ENCODE measurements at places on chromosomes 3 and 15.

DNA sequence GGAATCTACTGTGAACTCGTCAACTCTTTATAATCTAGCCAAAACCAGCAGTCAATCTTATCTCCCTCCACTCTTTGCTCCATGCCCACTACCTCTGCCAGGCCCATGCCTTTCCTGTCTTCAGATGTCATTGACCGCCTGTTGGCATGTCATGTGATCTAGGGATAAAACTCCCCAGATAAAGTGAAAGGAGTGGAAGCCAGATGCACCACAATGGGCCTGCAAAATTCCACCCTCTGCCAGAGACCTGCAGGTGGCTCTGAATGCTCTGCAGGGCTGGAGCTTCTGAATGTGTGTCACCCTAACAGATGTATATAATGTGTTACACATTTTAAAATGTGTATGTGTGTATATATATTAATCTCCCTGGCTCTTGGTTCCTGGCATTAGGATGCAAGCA lies 2.3 kb upstream of the CCR3 start:
- peak; percentile 45 for DNase-seq

GRCh38 chr3:170226426-170226960 lies 4.3 kb downstream of the PRKCI start:
- no peak for DNase-seq

DNA sequence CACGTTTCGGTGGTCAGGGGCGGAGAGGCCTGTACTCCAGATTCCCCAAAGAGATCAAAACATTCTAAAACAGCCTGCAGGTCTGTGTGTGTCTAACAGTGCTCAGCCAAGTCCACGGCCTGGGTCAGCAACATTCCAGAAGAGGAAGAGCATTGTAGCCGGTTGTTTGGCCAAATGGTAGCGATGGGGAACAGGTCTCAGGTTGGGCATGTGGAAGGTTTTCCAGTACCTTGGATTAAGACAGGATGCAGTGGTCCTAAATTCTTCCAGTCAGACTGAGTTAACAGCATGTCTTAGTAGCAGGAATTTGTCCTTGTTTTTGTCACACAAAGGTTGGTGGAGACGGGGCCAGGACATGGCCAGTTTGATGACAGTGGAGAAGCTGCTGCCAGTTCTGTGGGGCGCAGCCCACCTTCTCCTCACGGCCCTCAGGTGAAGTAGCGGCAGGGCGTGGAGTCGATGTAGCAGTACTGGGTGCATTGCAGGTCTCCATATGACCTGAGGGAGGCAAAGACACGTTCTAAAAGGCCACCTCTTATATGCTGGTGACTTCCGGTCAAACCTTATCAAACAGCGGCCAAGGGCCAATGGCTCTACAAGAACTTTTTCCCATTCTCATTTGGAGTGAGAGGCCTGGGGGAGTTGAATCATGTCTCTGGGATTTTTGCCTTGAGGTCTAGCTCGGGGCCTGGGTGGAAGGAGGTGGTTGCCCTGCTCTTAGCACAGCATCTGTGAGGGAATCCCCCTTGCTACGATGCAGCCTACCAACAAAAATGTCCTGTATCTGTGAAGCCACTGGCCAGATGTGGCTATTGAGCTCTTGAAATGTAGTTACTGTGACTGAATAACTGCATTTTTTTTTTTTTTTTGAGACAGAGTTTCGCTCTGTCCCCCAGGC lies 24.1 kb downstream of the EAF1 start:
- no peak for DNase-seq

DNA sequence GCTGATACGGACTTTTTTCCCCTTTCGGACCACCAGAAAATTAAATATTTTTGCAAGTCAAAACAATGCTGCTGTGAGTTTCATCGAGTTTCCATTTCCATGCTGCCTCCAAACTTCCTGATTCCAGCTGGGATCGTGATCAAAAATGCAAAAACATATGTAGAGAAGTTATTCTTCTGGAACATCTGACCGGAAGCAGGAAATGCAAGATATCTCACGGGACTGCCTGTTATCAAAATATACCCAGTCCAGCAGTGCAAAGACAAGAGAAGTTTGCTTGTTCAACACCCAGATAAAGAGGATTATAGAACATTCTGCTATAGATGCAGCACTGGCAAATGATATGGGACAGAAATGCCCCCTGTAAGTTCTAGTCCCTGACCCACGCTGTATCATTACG lies 726.7 kb upstream of the NR2F2 start:
- DNase-seq, result no peak

DNA sequence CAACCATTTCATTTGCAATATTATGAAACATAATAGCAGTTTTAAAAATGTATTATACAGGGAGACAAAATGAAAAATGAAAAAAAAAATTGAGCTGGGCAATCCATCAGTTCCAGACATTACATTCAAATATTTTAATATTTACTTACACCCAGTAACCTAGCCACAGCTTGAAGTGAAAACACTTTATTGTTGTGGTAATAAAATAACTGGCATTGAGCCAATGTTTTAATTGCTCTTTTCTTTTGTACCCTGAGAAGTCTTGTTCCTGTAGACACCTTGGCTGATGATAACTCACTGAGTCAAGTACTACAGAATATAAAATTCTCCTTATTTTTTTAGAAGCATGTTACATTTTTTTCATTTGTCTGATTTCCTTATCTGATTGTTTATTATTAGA lies 180.6 kb downstream of the ROBO1 start:
- DNase-seq, result no peak

GRCh38 chr3:190542846-190543245 lies 29.0 kb downstream of the IL1RAP start:
- no peak for DNase-seq

DNA sequence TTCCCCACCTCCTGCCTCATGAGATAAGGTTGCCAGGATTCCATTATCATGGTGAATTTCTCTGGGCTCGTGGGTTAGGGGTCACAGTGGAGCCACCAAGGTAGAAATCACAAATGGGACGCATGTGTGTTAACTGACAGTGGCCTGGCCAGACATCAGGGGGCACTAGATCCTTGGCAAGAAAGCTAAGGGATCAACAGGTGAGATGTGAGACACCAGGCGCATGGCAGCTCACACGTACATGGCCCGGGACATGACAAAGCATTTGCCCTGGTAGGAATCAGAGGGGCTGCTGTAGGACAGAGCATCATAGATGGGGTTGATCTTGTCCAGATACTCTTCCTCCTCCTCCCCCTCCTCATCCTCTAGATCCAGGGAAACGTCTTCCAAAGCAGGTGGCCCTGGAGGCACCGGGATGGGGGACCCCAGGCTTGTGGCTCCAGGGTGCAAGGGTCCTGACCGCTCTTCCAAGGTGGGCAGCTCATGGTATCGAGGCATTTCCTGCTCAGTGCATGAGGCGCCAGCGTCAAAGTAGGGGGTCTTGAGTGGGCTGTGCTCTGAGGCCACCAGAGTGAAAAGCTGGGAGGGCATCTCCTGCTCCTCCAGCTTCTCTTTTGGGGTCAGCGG lies 24.6 kb downstream of the ZBED2 start:
- no peak for DNase-seq

DNA sequence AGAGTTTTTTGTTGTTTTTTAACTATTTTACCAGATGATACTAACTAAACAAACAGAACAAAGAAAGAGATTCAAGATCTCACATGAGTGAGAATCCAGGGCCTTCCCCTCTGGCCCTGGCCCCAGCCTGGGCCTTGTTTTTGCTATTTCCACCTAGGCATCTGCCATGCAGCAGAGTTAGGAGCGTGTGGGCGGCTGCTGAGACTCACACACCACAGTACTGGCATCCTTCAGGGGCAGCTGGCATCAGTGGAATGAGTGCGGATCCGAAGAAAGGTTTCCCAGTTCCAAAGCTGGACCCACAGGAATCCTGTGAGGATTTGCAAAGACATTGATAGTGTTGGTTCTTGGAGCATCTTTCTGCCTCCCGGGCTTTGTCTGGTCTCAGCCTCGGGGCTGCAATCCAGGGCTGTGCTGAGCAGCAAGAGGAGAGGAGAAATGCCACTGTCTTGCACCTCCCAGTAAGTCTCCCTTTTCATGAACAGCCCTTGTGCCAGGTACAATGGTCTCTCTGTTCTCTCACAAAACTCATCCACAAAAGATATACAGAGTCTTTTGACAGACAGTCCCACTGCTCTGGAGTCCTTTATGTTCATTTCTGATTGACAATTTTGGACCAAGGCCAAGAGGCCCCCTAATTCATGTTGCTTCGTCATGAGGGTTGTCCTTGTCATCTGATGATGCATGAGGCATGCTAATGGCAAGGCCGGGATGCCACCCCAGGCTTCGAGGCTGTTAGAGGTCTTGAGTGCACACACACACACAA lies 46.6 kb downstream of the APH1B start:
- DNase-seq, result no peak

- no peak for DNase-seq
Observed at GRCh38 chr15:94829887-94830884, 598.8 kb downstream of the MCTP2 start.

DNA sequence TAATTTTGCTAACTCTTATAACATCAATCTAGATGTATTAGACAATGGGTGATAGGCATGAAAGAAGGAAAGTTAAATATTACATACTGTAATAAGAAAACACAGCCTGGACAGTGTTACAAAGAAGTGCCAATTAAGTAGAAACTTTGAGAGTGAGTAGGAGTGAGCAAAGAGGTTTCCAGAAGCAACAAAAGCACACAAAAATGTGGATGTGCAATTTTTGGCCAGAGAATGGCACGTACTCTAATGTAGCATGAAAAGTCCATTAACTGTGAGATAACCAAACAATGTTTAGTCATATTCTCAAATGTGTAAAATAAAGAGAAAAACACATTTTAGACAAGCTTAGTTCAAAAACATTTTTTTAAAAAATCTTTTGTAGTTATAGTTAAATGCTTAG lies 567.3 kb downstream of the ROBO1 start:
- DNase-seq, result no peak

Data from hematopoietic multipotent progenitor cell treated with erythropoietin and hydrocortisone succinate and interleukin-3 and kit ligand, for 8 days (in vitro differentiated cells).